Activated CD4-positive, alpha-beta T cell treated with anti-CD3 and anti-CD28 coated beads for 48 hours (primary cell): ENCODE measurements at places on chromosomes 7 and 10.

DNA sequence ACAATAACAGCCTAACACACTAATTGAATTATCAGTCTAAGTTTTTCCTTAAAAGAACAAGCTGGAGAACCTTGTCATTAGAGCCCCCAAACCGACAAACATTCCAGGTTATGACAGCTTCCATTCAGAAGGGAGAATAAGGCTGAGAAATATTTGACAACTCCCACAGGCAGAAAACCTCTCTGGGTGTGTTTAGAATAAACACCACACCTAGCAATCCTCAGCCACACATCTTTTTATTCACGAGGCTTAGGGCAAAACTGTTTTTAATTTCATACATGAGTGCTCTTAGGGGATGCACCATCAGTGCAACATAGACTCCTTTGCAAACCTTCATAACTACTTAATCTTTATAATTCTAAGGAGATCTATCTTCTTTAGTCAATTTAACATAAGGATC is 24.2 kb downstream of the STN1 start:
- DNase-seq: no peak

DNA sequence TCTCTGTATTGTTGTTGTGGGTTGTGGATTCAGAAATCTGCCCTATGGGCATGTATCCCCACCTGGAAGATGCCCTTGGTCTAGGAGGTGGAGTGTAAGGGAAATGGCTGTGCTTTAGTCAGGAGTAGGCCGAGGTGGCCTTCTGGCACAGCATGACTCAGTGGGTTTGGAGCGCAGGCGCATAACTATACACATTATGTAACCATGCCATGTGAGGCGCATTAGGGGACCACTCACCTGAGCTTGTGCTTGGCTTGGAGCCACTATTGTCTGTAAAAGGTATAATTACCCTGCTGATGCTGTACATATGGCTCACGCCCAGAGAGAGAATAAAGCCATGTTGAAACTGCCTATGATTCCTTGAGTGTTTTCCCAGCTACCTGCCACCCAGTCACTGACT is 20.6 kb upstream of the ADAMTS14 start:
- peak; percentile 41 for DNase-seq

GRCh38 chr7:26525398-26526264 is 234.0 kb downstream of the SNX10 start:
- DNase-seq: no peak

- DNase-seq: no peak
Measured at GRCh38 chr7:46233585-46234329, 312.7 kb upstream of the IGFBP3 start.

DNA sequence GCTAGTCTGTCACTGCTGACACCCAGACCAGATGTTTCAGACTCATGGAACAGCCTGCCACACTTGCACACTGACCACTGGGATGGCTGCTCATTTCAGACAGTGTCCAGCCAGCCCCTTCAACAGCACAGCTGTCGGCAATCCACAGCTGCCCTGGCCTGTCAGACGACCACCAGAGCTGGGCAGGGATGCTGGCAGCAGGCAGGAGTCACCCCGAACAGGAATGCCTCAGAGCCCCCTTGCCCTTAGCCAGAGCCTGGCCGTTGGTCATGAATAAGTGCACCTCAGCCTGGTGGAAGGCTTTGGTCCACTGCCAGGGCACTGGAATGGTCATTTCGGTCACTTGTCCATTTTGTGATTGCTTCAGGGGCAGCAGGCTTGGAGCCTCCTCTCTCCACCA is 149.6 kb upstream of the TCERG1L start:
- DNase-seq: no peak

DNA sequence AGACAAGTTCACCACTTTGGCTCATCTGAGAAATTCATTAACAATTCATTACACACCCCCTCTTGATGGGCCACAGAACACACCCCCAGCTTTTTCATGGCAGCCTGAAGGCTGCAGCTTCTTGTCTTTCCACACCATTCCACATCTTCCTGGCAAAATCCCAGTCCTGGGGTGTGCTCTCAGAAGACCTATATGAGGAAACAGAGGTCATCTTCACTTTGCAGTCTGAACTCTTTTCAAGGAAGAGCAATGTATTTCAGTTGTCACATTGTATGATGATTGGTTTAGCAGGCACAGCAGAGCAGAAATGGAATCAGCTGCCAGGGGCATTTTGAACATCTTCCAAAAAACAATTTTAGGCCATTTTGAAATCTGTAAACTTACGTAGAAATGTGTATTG is 7.8 kb upstream of the LRRC27 start:
- DNase-seq: no peak

DNA sequence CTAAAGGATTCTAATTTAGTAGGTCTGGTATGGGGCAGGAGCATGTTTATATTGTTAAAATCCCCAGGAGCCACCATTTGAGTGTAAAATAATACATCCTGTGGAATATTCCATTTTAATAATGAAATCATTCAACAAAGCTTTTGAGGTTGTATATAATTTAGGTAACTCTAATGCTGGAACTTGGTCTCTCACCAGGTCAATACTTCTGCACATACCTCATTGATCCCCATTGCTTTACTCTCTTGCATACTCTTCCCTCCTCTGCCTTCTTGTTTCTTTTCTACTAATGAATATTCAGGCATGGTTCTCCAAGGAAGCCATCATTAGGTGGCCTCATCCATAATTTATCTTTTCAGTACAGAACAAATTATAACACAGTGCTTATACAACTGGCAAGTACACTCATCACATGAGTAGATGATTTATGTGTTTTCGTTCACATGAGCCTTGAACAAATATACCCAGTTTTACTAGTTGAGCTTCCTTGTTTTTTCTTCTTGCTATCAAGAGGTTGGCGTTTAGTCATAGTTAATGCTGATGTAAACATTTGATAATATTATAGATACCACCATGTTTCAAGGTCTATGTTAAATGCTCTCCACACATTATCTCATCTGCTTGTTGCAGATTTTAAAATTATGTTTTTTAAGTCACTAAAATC is 7.2 kb downstream of the PALS2 start:
- DNase-seq: no peak

- DNase-seq: no peak
Measured at GRCh38 chr10:70121281-70121949, 11.2 kb downstream of the AIFM2 start.

GRCh38 chr10:114245121-114245791 is 6.2 kb downstream of the VWA2 start:
- no peak for DNase-seq

DNA sequence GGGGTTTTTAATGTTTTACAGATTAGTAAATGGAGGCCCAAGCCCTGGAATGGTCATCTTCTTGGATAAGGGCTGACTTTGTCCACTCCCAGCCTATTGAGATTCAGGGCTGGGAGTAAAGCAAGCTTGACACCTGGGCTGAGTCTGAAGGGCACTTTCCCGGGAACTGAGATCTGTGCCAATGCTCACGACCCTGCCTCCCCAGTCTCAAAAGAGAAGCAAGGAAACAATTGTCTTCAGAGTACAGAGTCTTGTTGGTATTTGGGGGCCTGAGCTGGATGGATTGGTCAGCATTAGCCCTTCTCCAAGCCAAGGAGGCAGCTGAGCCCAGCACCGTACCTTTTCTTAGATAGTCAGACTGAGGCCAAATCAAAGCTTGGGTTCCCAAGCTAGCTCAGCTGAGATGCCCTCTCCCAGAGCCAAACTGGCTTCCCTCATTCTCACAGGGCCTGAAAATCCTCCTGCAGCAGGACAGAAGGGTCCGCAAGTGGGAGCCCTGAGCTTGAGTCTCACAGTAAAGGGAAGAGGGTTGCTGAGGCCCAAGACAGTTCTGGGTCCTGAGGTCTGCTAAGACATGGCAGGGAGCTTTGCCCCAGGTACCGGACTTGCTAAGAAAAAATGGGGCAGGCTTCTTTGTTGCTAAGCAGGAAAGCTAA is 3.7 kb downstream of the DDIT4 start:
- DNase-seq: no peak

DNA sequence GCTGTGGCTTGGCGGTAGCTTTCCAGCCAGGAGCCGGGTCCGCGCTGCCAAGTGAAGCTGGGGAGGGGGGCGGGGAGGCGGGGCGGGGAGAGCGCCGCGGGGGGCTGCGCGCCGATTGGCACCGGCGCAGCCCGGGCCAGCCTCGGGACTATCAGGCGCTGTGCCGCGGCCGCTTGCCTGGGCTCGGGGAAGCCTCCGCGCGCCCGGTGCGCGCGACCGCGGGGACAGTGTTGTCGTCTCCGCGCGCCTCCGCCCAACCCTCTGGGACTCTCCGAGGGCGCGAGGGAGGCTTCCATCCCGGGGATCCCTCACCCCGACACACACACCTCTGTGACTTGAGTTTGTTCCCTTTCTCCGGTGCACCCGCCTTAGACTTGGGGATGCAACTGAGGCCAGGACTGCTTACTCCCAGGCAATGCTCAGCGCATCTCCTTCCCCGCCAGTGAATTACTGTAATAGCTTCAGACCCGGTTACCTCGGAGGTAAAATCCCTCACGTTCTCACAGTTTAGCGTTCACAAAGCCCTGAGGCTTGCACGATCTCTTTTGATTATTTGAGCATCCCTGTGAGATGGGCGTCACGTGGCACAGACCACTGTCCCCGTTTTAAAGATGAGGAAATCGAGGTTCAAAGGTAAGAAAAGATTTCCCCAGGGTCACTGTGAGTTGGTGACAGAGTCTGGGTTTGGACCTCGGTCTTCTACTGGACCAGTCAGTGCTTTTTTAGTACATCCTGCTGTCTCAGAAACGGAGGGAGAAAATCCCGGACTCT is at the start of gene NKX1-2:
NKX1-2 (minus strand) TSS at position 24 of the 771 bp plus-strand sequence. CDS start 92 bp downstream, outside the sequence.
- peak; percentile 27 for DNase-seq

DNA sequence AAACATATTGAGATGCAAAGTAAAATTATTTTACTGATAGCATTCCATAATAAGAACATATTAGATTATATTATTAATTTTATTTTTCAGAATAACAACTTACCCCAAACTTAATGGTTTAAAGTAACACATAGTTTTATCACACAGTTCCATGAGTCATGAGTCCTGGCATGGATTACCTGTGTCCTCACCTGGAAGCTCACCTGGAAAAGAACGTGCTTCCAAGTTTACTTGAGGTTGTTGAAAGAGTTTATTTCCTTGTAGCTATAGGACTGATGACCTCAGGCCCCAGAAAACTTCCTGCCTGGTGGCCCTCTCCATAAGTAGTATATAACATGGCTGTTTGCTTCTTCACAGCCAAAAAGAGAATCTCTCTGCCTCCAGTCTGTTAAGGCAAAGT is 254.6 kb downstream of the TFEC start:
- no peak for DNase-seq

DNA sequence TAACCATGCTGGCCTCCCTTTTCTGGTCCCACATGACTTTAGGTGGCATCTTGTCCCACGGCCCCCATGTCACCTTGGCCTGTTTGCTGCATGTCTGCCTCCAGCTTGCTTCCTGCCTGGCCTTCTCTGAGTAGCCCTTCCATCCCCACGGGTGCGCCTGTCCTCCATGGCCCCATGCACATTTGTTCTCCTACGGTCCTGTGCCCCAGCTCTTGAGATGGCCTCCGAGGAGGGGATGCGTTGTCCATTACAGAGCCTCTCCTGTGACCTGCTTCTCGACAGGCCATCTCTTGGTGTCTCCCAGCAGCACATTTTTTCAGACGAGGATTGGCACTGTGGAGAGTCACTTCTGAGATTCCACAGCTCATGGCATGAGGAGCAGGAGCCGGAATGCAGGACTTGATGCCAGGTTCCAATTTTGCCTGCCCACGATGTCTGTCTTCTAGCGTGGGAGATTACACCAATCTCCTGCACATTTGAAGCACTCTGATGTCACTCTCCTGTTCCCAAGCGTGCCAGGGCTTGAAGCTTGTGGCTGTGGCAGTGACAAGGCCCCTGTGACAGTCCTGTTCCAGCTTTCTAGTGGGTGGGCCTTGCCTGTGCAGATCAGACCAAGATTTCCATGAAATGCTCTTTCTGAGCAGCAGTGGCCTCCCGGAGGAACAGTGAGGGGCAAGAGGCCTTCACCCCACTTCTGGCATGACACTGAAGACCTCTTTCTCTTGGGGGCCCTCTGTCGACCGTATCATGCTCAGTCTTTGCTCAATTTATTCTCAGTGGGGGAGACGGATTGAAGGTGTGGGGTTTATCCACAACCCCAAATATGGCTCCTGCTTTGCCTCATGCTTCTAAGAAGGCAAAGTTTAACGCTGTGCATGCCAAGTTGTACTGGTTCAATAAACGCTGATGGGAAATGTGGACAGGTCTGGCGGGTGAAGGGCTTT is 13.4 kb downstream of the WDFY4 start:
- no peak for DNase-seq

DNA sequence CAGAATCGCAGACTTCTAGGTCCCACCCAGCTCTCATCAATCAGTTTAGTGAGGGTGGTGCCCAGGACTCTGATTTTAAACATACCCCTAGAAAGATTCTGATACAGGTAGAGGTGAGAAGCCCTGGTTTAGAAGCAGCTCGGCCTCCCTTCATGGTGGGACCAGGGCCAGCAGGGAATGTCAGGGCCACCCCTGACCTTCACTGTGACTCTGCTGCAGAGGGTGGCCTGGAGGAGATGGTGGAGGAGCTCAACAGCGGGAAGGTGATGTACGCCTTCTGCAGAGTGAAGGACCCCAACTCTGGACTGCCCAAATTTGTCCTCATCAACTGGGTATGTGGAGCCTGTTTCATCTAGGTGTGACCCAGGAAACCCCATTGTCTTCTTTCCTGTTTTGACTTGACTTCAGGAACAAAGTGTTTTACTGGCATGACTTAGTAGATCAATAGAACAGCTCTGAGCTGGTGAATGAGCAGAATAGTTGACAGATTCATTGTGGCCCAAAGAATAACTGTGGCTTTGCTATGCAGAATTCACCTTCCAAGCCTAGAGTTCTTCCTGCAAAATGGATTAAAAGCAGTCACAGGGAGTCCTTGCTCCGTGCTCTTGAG is 7.2 kb downstream of the DBNL start:
- no peak for DNase-seq

- no peak for DNase-seq
Measured at GRCh38 chr10:73991203-73991883, 6.6 kb upstream of the VCL start.

- DNase-seq: peak; percentile 78
Measured at GRCh38 chr10:73997461-73997786, 492 bp upstream of the VCL start.

DNA sequence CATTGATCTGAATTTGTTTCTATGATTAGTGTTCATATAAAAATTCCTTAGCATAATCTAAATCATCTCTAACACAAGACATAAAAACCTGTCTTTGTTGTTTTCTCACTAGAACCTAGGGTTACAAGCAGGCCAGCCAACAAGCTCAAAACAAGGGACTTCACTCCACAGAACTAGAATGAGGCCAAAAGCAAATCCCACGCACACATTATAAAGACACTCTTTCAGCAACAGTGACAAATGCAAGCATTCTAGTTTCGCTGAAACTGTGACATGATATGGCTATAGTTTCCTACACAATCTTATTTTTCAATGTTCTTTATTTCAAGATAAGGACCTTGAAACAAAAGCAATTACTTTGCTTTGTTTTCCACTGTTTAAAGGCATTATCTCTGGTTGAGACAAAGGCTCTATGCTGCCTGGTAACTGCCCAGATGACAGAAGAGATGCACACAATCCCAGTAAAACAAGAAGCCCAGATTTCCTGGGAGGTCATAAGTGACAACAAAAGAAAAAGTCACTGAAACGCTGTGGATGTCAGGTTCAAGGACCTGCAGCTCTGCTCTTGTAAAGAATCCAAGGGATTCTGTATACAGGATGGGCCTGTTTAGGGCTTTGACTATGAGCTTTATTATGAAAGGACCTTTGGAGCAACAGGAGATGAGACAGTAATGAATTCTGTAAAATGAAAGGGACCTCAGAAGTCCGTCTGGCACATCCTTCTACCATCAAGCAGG is 105.3 kb downstream of the SORCS1 start:
- no peak for DNase-seq
